ENCODE measurements at places on chromosomes 5 and 9. TPM values are rescaled to one million over a fixed set of nuclear protein-coding genes. Genes with fewer than 3 reads are reported as not detected.

DNA sequence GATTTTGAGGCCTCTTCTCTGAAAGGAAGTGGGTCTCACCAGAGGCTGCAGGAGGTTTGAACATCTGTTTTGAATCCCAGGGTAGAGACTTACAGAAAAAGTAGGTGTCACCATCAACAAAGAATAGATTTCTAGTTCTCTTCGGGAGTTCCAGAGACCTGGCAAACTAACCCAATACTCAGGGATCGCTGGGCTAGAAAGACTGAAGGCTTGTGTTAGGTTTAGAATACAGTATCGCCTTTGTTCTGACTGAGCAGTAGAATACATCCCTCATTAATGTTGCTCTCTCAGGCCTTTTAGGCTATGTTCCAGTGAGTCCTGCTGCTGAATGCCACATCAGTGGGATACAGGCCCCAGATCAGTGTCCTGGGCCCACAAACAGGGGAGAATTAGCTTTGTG is 27.2 kb downstream of the RUSC2 start:
- H3K36me3 ChIP-seq: peaks cover 3% of the 10 kb centered on the region
- H3K4me1 ChIP-seq: peaks cover 71% of the 10 kb centered on the region
- peak; percentile 40 for DNase-seq
- H3K4me3 ChIP-seq: no peak overlapping the region

GRCh38 chr5:144697847-144698262 is 527.2 kb downstream of the KCTD16 start:
- no peak overlapping the region for H3K4me3 ChIP-seq
- peaks cover 7% of the 10 kb centered on the region for H3K4me1 ChIP-seq
- no peaks in the 10 kb centered on the region for H3K36me3 ChIP-seq
- H3K27me3 ChIP-seq: no peaks in the 10 kb centered on the region
- DNase-seq: peak; percentile 60

GRCh38 chr9:76032038-76032796 is 141.7 kb downstream of the PCSK5 start:
- no peak overlapping the region for H3K4me3 ChIP-seq
- DNase-seq: no peak
- peaks cover 6% of the 10 kb centered on the region for H3K36me3 ChIP-seq
- peaks cover 30% of the 10 kb centered on the region for H3K4me1 ChIP-seq

Gene ROPN1L
- 3.0 TPM for total RNA-seq

Gene DRD1
- total RNA-seq: 10.0 TPM

- H3K27ac ChIP-seq: no peak overlapping the region
- no peak for DNase-seq
- H3K36me3 ChIP-seq: no peaks in the 10 kb centered on the region
- H3K27me3 ChIP-seq: no peaks in the 10 kb centered on the region
- peaks cover 30% of the 10 kb centered on the region for H3K4me1 ChIP-seq
These were observed 69.4 kb downstream of the RAPGEF1 start for GRCh38 chr9:131670247-131671132.

Gene EDIL3
- total RNA-seq: 290 TPM

DNA sequence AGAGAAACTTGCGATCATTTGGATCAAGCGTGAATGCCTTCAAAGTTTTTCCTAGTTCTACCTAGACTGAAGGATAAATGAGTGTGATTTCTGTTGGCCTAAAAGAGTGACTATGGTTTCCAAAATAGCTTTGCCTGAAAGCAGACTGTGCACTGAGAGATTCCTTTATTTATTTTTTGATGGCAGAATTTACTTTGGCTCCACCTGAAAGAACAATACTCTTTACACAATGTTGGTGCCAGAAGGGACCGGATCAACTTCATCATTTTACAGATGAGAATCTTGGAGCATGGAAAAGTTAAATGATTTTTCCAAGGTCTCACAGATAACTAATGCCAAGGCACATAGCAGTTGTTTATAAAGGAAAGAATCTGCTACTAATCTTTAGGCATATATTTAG is 199.6 kb downstream of the KCTD16 start:
- no peaks in the 10 kb centered on the region for H3K36me3 ChIP-seq
- H3K27ac ChIP-seq: no peak overlapping the region
- no peak overlapping the region for H3K4me3 ChIP-seq
- no peak for DNase-seq
- no peaks in the 10 kb centered on the region for H3K4me1 ChIP-seq
- no peaks in the 10 kb centered on the region for H3K27me3 ChIP-seq

GRCh38 chr5:60504342-60504741 is 195.6 kb downstream of the DEPDC1B start:
- H3K36me3 ChIP-seq: no peaks in the 10 kb centered on the region
- no peaks in the 10 kb centered on the region for H3K4me1 ChIP-seq
- H3K27me3 ChIP-seq: peaks cover 8% of the 10 kb centered on the region
- H3K4me3 ChIP-seq: no peak overlapping the region
- no peak for DNase-seq

DNA sequence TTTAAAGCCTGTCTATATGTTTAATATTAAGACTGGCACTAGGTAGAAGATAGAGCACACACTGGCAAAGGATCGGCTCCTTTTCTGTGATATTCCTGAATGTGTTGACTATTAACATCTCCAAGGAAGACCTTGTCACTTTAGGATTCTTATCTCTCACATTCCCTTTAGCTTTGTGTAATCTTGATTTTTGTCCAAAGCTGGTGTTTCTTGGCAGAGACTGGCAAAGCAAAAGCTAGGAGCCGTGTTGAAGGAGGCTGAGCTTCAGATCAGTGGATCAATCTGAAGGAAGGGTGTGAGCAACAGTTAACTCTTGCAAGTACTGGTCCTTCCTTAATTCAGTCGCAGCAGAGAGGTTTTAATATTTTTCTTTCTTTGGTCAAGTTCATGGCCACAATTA is 830.4 kb upstream of the ZNF608 start:
- H3K4me1 ChIP-seq: no peaks in the 10 kb centered on the region
- no peaks in the 10 kb centered on the region for H3K36me3 ChIP-seq
- H3K27me3 ChIP-seq: no peaks in the 10 kb centered on the region
- no peak overlapping the region for H3K4me3 ChIP-seq
- no peak for DNase-seq
- H3K27ac ChIP-seq: no peak overlapping the region

Gene LMX1B
- not detected for total RNA-seq

Gene SAP30L
- total RNA-seq: 24.5 TPM

GRCh38 chr9:136937186-136938001 is 7.1 kb downstream of the FBXW5 start:
- H3K27ac ChIP-seq: no peak overlapping the region
- no peaks in the 10 kb centered on the region for H3K27me3 ChIP-seq
- H3K4me3 ChIP-seq: no peak overlapping the region
- H3K4me1 ChIP-seq: no peaks in the 10 kb centered on the region
- H3K36me3 ChIP-seq: peaks cover 46% of the 10 kb centered on the region
- no peak for DNase-seq

DNA sequence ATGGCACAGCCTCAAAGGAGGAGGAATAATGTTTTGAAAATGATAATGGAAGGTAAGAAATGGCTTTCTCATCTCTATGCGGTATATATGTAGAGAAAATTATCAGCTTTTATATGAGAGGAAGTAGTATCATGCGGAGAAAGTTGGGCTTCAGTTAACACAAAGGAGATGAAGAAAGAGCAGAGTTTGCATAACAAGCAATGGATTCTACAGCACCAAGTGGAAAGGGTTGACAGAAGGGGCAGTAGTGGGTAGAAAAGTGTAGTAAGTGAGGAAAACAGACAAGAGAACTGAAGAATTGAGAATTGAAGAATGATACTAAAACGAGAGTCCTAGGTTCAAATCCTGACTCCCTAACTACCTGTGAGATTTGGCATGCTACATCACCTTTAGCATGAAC is 51.0 kb downstream of the GNG10 start:
- no peak overlapping the region for H3K27ac ChIP-seq
- H3K27me3 ChIP-seq: no peaks in the 10 kb centered on the region
- no peak overlapping the region for H3K4me3 ChIP-seq
- no peaks in the 10 kb centered on the region for H3K4me1 ChIP-seq
- H3K36me3 ChIP-seq: no peaks in the 10 kb centered on the region

- H3K4me1 ChIP-seq: no peaks in the 10 kb centered on the region
- no peak overlapping the region for H3K4me3 ChIP-seq
- no peaks in the 10 kb centered on the region for H3K27me3 ChIP-seq
- no peaks in the 10 kb centered on the region for H3K36me3 ChIP-seq
- no peak overlapping the region for H3K27ac ChIP-seq
These were observed 29.1 kb upstream of the ANKRD31 start for GRCh38 chr5:75265731-75266130.

DNA sequence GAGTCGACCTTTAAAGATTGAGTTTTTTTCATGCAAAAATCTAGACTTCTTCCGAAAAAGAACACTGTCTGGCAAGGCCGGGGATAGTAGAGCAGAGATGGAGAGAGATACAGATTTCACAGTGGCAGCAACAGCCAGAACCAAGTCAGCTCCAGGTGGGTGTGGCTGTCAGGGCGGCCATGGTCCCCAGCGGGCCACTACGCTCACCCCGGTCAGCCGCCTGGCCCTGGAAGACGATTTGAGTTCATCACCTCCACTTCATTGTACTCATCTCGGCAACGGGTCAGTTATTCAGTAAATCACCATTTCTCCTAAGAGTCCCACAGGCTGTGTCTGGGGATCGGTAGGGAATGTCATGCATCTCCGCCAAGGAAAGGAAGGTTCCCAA is 53.0 kb downstream of the ZNF354C start:
- H3K36me3 ChIP-seq: no peaks in the 10 kb centered on the region
- no peaks in the 10 kb centered on the region for H3K27me3 ChIP-seq
- no peak overlapping the region for H3K4me3 ChIP-seq
- H3K27ac ChIP-seq: no peak overlapping the region
- no peaks in the 10 kb centered on the region for H3K4me1 ChIP-seq

Gene FAM221B
- not detected for total RNA-seq

- H3K27ac ChIP-seq: no peak overlapping the region
- H3K27me3 ChIP-seq: no peaks in the 10 kb centered on the region
- no peaks in the 10 kb centered on the region for H3K36me3 ChIP-seq
- peaks cover 28% of the 10 kb centered on the region for H3K4me1 ChIP-seq
- no peak for DNase-seq
These were observed 326.6 kb downstream of the ENC1 start for GRCh38 chr5:74313896-74314295.

Gene GMCL2
- not detected for total RNA-seq

- no peaks in the 10 kb centered on the region for H3K4me1 ChIP-seq
- no peaks in the 10 kb centered on the region for H3K36me3 ChIP-seq
- H3K27me3 ChIP-seq: 0 out of 2 replicates have a peak, but pooled peaks cover 3% of the 10 kb centered on the region
- H3K27ac ChIP-seq: no peak overlapping the region
These were observed 370.8 kb upstream of the RIOK2 start for GRCh38 chr5:97553604-97554452.

Gene FAM169A
- 16.5 TPM for total RNA-seq
